Activated CD4-positive, CD25-positive, alpha-beta regulatory T cell treated with anti-CD3 and anti-CD28 coated beads, Interleukin-2, amount 50 U/mL, for 72 hours (primary cell): ENCODE measurements at places on chromosomes 4 and X.

- DNase-seq, result no peak
Measured at GRCh38 chrX:69050051-69050765, 115.0 kb downstream of the PJA1 start.

GRCh38 chr4:189032606-189033338 is 893.5 kb downstream of the TRIML1 start:
- no peak for DNase-seq

DNA sequence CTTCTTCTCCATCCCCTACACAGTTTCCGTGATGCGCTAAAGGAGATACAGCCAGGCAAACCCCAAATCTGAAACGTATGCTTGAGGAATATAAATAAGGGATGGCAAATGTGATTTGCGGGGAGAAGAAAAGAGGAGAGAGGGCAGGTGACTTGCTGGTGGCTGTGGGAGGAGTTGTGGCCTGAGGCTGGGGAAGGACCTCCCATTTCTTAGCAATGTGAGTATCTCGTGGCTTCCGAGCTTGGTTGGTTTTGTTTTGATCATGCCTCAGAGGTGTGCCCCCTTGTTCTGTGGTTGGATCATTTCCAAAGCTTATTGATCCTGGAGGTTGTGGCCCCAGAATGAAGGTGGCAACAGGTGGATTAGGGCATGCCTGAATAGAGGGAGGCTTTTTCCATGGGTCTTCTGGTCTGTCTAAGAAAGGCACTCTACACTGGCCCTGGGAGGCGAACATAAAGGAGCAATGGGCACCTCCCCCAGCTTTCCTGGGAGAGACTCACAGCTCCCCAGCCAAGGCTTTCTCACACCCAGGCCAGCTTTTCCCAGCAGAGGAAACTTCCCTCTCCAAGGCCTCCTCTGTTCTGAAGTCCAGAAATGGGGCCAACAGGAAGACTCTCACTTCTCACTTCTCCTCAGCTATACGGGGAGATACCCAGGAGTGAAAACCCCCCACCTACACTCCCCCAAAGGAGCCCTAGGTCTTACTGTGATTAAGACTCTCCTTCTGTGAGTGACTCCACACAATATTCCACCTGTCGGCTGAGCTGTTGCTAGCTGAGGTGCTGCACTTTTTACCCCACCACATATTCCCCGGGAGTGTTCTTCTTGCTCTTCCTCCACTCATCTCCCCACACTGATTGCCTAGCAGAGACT is 40.0 kb downstream of the C4orf51 start:
- DNase-seq, result no peak

DNA sequence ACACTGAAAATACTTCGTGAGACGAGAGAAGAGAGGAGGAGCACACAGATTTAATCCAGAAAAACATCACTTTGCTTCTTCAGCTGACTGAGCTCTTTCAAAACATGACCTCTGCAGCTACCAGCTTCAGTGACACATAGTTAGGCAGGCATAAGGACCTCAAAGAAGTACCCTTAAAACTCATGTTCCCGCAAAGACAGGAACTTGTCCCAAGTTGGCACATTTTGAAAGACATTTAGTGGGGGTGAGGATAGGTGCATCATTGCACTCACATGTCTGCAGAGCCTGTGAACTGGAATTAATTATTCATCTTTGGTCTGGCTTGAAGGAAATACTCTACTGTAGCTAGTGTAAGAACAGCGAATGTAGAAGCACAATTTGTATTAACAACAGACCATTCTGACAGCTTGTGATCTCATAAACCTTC is 221.8 kb downstream of the MGST2 start:
- no peak for DNase-seq

- no peak for DNase-seq
Measured at GRCh38 chr4:185740471-185740873, 71.5 kb downstream of the SORBS2 start.

GRCh38 chrX:113929004-113929403 is 654.9 kb upstream of the HTR2C start:
- no peak for DNase-seq

GRCh38 chr4:141056473-141056872 is 76.8 kb downstream of the RNF150 start:
- DNase-seq, result no peak

DNA sequence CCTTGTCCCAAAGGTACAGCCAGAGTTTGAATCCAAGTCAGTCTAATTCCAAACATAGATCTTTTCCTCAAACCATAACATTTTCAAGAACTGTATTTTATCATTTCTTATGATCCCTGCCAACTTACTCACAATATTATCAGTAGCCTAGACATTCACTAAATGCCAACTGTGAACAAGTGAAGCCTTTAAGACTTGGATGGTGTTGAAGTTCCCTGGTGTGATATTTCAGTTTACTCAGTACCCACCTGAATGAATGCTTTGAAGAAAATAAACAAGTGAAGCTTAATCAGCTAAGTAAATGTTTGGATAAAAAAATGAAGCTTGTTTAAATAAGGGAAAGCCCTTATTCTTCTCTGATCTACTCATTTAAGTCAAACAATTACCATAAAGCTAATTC is 1028.3 kb downstream of the DMD start:
- DNase-seq, result no peak

DNA sequence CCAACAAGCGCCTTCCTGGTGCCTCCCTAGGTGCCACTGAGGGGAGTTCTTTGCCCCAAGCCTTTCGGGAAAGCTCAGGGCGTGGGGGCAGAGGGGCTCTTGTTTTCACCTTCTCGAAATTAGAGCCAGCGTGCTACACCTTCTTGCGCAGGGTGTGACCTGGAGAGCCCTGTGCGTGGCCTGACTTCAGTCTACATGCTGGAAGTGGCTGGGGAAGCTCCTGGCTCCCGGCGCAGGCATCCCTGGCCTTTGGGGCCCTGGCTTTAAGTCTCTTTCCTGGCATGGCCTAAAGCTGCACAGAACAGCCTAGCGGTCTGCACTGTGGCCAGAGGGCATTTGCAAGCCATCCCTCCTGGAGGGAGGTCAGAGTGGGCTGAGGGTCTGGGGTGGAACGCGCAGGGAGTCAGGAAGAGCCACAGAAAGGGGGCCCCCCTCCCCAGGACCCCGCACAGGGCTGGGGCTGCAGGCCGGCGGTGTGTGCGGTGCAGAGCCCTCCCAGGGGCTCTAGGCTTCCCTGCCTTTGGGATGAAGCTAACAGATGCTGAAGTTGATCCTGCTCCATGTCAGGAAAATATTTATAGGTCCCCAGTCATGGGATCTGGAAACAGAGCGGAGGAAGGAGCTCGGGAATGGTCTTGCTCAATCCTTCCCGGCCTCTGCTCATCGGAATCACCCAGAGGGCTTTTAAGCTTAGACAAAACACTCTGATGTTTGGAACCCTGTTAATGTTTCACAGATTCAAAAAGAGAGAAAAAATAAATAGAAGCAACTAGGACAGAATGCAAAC is 781 bp upstream of the SPON2 start:
- DNase-seq, result no peak

- DNase-seq, result no peak
Measured at GRCh38 chr4:155539746-155540145, 126.9 kb upstream of the GUCY1A1 start.

GRCh38 chr4:158527516-158527915 is 5.8 kb downstream of the RXFP1 start:
- no peak for DNase-seq
